ENCODE measurements at places on chromosomes 13 and 19.
A peak's percentile ranks its signal among the peaks of the same experiment; 100 is the strongest.

DNA sequence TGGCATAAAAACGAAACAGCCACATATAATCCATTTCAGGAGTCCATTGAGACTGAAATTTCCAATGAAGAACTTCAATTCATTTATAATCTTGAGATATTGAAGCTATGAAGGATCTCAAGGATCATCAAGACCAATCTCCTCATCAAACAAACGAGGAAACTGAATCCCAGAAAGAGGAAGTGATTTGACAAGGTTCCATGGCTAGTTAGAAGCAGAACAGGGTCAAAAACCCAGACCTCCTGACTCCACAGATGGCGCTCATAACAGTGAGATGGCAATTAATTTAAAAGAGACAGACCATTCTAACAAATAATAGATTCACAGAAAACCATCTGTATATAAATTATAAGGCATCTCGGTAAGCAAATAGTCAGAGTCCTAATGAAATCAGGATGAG is 229.7 kb downstream of the KCTD12 start:
- DNase-seq: no peak

- no peak for DNase-seq
These were observed 911.7 kb upstream of the SLITRK6 start for GRCh38 chr13:86710896-86711295.

- DNase-seq: no peak
These were observed 110.2 kb upstream of the GJB6 start for GRCh38 chr13:20342311-20342710.

DNA sequence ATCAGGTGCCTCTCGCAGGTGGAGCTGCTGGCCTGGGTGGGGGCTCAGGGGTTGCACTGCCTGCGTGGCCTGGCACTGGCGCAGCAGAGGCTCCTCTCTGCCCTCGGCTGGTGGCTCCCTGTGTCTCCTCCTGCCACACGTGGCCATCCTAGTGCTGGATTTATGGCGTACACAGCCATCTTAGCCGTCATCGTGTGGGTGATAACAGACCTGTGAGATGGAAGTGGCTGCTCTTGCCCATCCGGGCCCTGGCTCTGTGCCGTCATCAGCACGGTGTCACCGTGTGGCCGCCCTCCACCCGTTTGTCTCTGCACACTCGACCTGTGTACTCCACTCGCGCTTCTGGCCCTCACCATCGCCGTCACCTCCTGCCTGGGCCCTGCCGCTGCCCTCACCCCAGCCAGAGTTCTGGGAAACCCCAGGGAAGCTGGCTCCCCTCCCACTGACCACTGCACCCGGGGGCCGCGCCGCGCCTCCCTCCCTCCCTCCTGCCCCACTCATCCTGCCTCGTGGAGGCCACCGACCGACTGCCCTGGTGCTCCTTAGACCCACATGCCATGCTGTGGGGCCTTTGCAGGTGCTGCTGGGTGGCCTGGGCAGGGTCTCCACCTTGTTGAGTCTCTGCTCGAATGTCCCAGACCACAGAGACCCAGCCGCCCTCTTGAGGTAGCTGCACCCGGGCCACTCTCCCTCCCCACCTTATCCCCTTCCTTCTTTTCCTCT is 29.5 kb downstream of the TMEM255B start:
- DNase-seq: peak; percentile 69

DNA sequence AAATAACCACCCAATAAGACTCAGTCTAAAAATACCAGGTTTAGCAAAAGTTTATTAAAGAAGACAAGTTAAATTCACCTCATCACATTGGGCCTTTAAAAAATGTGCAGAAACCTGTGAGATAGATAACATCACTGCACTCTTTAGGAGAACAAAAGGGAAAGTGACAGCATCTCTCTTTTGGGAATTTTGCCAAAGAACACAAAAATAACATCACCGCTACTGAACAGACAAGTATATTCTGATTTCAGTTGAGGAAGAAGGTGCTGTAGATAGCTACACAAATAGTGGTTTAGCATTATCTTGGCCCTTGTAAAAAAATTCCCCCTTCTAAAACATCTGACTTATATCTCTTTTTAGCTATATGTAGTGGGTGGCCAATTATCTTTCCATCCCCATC is 244.7 kb downstream of the VWA8 start:
- no peak for DNase-seq

GRCh38 chr13:52950436-52950956 is 78.1 kb upstream of the OLFM4 start:
- DNase-seq: no peak

- DNase-seq: peak; percentile 63
These were observed 5.3 kb downstream of the DENND1C start for GRCh38 chr19:6476155-6476895.

DNA sequence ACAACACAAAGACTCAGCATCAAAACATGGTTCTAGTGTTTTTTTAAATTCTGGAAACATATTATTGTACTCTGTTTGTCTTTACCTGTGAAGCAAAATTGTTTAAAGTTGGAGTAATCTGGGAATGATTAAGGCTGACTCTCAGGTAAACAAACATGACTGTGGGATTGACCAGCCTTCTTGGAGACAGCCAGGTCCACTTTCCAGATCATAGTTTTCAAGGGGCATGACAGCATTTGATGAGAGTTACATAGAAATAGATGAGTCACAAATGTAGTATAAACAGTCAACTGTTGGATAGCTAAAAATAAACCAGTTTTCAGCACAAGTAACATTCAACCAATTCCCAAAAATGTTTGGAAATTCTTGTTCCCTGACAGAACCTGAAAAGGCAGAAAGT is 1680.9 kb downstream of the OLFM4 start:
- no peak for DNase-seq

DNA sequence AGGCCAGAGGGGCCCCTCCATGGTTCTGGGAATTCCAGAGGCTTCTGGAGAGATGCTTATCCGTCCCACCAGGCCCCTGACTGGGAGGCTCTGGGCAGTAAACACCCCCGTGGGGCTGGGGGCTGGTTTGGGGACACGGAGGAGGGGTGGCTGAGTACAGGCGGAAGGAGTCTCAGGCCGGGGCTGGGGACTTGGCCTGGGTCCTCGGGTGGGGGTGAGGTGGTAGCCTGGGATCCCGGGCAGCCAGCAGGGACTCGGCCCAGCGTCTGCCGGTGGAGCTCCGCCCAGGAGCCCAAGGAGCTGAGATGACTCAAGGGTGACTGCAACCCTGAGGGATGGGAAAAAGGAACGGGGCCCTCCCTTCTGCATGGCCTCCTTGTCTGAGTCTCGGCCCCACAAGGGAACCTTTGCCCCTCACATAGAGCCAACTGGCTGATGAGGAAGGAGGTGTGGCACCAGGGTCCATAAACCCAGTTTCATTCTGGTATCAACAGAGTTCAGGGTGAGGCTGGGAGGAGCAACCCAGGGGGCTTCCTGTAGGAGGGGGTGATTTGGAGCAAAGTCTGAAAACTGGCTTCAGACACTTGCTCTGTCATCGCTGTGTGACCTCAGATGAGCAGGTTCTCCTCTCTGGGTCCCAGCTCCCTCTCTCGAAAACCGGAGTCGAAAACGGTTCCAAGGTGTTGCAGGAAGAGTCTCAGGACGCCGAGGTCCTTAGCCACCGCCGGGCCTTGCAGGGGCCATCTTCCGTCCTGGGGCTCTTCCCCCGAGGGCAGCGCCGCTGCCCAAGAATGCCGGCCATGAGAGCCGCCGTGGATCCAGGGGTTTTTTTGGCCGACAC is 809 bp downstream of the MISP start:
- DNase-seq: no peak

GRCh38 chr19:21022996-21023395 is 2.5 kb downstream of the ZNF430 start:
- no peak for DNase-seq

DNA sequence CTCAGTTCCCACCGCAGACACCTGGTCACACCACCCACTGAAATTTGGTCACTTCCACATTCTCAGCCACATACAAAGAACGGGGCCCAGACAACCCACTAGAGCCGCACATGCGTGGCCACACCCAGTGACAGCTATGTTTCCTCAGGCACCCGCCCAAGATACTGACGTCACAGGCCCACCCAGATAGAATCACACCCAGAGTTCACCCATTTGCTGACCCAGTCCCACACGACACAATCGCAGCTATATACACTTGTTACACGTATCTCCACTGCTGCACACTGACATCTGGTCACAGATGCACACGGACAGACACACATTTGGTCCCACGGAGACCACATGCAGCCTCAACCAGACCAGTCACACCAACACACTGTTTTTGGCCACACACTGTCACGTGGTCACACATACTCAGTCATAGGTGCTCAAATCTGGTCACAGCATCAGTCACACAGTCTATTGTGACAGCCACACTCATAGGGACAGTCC is 2.9 kb downstream of the NUMBL start:
- DNase-seq: peak; percentile 95

GRCh38 chr13:36207672-36208071 is 6.7 kb downstream of the SOHLH2 start:
- DNase-seq: no peak

DNA sequence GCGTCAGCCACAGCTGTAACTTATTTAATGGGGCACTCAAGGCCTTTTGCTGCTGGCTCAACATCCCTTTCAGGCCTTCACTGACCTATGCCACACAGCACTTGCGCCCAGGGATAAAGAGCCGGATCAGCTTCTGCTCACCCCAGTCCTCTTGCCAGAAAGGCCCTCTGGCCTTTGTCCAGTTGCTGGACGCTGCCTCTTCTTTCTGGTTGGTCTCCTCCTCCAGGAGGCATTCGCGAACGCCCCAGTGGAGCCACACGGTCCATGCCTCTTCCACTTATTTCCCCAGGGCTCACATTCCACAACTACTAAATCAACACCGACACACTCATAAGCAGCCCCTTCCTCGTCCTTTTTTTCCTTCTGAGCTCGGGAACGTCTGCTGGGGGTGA is 3.7 kb upstream of the ZNF329 start:
- peak; percentile 81 for DNase-seq

DNA sequence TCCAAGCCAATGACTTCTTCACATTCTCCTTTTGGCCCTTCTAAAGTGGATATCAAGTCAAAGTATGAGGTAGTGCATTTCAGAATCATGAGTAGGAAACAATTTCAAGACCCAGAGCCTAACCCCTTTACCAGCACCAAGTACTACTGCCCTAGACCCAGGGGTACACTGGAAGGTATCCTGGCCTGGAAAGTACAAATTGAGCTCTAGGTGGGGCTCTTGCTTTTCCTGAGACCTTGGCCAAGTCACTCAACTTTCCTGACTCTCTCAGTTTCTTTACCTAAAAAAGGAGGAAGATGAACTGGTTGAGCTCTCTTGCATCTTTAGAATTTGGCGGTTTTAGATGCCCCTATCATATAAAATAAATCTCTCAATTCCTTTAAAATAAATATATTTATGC is 204.7 kb downstream of the FGF14 start:
- DNase-seq: no peak

DNA sequence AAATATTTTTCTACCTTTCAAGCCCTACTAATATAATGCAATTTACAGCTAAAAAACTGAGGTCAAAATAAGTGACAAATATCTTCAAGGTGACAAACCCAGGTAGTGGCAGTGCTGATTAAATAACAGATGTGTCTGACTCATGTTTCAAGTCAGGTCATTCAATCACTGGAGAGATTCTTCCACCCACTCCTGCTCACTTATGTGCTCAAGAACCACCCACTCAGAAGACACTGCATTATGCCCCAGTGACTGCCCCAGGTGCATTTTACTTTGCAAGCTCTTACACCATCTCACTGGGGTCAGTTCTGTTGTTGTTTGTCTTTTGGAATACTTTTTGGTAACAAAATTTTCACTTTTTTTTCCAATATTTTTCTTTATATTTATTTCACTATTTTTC is 2.2 kb downstream of the ZNF100 start:
- no peak for DNase-seq

DNA sequence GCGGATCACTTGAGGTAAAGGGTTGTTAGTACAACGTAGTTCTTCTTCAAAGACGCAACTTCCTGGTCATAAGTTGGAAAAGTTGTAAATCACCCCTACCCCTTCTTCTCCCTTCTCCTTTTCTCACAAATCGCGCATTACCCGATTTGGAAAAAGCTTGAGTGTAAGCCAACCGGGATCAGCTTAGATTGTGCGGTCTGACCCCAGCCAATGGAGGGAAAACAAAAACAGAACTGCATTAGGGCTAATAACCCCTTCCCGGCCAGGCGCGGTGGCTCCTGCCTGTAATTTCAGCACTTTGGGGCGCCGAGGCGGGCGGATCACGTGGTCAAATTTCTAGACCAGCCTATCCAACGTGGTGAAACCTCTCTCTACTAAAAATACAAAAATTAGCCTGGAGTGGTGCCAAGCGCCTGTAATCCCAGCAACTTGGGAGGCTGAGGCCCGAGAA is 806 bp downstream of the ZNF90 start:
- peak; percentile 78 for DNase-seq

GRCh38 chr13:49536144-49536873 is 40.6 kb downstream of the PHF11 start:
- no peak for DNase-seq

DNA sequence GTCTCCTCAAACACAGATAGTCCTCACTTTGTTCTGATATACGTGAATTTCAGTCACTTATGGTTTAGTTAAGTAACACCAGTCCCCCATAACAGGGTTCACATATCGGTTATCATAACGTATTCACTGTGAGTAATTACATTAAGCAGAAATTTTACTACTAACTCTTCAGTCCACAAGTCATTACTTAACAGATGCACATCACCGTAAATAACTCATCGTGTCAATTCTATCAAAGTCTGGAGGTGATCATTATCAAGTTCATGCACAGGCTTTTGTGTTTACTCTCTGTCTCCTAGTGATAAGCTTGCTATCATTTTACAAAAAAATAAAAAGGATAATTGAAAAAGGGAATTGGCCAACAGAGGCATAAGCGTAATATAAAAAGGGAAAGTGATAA is 287.4 kb upstream of the ATXN8OS start:
- DNase-seq: no peak

GRCh38 chr19:54451331-54451871 is 2.4 kb downstream of the LENG8 start:
- no peak for DNase-seq

GRCh38 chr19:35268536-35269437 is at the start of gene USF2:
Gene USF2, plus strand, starts transcription at chr19:35268962. Its CDS starts 140 bp downstream, at chr19:35269102.
- peak; percentile 89 for DNase-seq

- no peak for DNase-seq
These were observed 274.6 kb downstream of the COG6 start for GRCh38 chr13:39930060-39930459.

GRCh38 chr13:65725006-65725405 is 1505.1 kb downstream of the PCDH9 start:
- DNase-seq: no peak

- peak; percentile 88 for DNase-seq
These were observed 2.7 kb downstream of the TPM4 start for GRCh38 chr19:16078759-16079707.

- no peak for DNase-seq
These were observed 279.6 kb downstream of the PCDH20 start for GRCh38 chr13:61136093-61136492.

Data from aorta (tissue), 5 donors.